ENCODE measurements at places on chromosomes 4 and X.

GRCh38 chr4:91127831-91128230 is 1000.6 kb downstream of the CCSER1 start:
- DNase-seq: no peak

GRCh38 chr4:30460818-30461217 is 259.4 kb upstream of the PCDH7 start:
- no peak for DNase-seq

DNA sequence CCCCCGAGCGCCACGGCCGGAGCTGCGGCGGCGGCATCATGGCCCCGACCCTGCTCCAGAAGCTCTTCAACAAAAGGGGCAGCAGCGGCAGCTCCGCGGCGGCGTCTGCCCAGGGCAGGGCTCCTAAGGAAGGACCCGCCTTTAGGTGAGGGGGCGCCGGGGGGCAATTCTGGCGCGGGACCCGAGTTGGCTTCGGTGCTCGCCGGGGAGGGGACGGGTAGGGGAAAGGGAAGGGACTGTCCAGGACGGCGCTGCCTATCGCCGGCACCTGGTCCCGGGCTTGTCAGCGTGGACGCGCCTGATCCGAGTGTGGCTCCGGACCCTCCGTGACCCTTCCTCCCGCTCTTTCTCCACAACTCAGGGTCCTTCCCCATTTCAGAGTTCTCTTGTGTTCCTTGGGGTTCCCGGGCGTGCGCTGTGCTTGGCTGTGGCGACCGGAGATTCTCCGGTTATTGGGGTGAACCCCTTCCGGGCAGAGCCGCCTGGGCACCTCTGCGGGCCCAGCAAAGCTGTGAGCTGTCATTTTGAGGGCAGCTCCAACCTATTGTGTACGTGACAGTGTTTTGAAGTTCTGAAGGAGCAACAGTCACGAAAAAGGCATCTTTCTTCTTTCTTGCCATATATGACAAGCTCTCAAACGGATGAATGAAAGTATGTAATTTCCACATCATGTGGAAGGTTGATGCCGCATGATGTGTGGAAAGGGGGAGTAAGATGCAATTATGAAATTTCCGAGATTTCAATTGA is 522 bp downstream of the FNIP2 start:
- DNase-seq: no peak

- no peak for DNase-seq
These were observed 29.8 kb downstream of the DYNLT3 start for GRCh38 chrX:37817579-37817978.

DNA sequence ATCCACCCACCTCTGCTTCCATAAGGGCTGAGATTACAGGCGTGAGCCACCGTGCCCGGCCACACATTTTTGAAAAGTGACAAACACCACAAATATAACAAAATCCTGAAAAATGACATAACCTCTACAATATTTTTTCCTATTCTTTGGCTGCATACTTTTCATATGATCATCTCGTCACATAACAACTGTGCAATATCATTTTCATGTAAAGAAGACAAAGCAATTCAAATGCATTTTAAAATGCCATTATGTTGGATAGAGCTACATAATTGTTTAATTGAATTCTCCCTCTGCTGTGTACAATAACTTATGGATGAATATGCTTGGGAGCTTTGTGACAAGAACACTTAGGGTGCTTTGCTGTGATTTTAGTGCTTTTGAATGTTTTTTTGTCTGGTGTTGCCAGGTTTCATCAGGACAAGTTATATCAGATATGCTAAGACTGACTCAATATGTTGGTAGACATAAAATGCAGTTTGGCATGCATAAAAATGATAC is 132.9 kb downstream of the CHIC2 start:
- DNase-seq: no peak

GRCh38 chrX:134803551-134804183 is 145.4 kb upstream of the PLAC1 start:
- DNase-seq: no peak

- no peak for DNase-seq
These were observed 4.0 kb upstream of the PDGFRA start for GRCh38 chr4:54224996-54225597.

DNA sequence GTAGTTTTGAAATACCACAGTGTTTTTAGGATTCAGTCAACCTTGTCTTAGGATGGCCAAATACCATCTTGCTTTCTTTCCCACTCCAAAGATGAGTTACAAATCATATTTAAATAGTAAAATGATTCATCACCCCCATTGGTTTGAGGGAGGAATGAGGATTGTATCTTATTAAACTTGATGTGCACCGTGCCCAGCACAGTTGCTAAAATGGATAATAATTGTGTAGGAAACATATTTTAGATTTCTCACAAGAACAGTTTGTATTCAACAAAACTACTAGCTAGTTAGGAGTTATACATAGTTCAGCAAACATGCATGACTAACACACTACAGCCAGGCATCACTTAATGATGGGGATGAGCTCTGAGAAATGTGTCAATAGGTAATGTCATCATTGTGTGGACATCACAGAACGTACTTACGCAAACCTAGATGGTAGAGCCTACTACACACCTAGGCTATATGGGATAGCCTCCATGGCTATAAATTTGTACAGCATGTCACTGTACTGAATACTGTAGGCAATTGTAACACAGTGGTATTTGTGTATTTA is 245.4 kb downstream of the FBXW7 start:
- no peak for DNase-seq

- DNase-seq: no peak
These were observed 193.8 kb downstream of the FBXO8 start for GRCh38 chr4:174089711-174090110.

DNA sequence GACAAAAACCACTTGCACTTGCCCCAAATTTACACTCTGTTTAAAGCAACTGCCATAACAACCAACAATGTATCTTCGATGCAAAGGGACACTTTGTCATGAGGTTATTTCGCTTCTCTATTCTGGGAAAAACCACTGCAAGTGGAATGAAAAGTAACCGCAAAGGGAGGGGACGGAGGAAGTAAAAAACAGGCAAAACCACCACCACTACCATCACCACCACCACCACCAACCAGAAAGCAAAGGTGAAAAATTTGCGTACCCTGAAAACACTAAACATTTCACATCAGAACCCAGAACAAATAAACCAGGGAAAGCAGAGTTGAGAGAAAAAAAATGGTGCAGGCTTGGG is 1.2 kb upstream of the N4BP2 start:
- DNase-seq: no peak

DNA sequence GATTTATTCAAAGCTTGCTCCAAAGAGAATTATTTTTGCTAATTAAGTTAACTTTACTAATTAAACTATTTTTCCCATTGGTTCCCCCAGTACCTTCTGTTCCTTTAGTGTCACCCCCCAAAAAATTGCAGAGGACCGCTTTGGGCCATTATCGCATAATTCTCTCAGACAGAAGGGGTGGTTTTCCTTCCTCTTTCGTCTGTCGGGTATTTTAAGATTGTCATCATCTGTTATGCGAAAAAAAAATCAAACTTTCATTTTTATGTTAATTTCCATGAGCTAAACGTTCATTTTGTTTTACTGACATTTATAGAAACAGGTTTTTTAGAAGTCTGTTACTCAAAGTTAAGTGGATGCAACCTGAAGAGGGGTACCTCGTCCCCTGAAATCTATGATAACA is 76.2 kb upstream of the DDX3X start:
- no peak for DNase-seq

DNA sequence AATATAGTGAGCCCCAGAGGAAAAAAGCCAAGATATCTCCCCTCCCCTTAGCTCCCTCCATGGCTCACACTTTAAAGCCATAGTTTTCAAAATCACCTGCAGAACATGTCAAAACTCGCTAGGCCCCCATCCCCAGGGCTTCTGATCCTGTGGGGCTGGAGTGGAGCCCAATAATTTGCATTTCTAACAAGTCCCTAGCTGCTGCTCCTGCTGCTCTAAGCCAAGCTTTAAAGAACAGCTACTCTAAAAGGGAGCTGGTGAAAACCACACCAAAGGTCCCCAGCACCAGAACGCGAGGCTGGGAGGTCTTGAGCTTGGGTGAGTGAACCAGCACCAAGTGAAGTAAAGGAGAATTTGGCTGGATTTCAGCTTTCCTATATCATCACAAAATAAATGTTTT is 237.1 kb downstream of the ZNF674 start:
- DNase-seq: no peak

DNA sequence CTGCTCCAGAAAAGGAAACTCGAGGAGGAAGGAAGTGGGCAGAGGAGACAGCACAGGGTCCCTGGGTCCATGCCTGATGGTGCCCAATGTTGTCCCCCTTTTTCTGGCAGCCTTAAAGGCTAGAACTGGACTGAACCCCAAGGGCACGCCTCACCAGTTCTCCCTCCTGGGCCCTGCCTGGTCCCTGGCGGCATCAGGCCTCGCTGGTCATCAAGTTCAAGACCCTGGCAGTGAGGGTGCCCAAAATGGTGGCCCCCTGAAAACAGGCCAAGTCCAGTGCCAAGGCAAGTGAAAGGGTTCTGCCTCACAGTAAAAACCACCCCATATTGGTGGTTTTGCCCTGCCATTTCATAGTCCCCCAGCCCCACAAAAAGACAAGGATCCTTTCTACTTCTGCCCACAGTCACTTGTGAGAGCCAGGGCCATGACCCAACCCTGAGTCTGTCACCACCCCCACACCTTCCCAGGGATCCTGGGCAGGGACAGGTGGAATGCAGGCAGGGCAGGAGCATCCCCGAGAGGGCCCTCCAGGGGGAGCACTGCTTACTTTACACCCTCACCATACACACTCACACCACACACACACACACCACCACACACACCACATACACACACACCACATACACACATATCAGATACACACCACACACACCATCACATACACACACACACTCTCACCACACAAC is 107.6 kb downstream of the DCTD start:
- no peak for DNase-seq

GRCh38 chr4:153255233-153255632 is 51.0 kb downstream of the TRIM2 start:
- DNase-seq: no peak

DNA sequence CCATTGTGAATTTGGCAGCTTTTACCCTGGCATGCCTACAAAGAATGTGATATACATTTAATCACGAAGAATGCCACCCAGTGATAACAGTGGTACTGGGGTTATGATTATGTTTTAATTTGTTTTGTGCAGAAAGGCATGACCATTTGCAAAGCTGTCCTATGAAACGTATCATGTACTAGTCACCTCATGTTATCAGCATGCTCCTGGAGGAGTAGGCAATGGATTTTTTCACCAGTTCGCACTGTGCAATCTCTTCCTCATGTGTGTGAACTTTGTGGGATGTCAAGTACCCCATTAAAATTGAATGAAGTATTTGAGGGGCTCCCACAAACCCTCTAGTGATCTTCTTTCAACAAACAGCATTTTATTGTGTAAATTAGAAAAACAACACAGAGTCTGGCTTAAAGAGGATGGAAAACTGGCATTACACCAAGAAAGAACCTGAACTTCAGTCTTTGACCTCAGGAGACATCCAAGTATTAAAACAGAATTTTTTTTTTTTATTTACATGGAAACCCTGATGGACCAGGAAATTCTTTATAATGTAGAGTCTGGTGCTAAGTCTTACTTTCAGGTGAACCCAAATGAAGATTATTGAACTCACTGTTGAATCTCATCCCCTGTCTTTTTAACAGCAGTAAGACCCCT is 200.6 kb upstream of the PGRMC2 start:
- DNase-seq: no peak

DNA sequence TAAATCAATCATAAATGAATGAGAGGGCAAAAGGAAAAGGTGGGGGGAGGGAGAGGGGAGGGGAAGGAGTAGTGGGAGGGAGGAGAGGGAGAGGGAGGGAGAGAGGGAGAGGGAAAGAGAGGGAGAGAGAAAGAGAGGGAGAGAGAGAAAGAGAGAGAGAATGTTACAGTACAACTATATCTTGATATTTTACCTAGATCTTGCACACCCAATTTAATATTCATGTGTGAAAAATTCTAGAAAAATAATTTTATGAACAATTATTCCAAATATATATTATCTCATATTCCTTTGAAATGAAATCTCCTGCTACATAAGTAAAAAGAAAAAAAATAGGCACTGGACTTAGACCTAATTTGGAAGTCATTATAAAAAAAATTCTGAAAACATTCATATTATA is 120.0 kb downstream of the SCLT1 start:
- no peak for DNase-seq

DNA sequence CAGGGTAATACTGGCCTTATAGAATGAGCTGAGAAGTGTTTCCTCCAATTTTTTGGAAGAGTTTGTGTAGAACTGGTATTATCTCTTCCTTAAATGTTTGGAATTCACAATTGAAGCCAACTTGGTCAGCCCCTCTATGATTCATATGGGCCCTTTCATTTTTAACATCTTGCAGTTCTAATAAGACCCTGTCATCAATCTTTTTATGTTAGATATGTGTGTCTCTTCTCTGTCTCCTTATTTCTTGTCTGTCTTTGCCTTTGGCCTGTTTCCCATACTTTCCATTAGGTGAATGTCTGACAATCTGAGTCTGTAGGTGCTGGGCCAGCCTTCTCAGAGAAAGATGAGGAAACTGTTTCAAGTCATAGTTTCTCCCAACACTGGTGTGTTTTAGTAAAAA is 88.7 kb downstream of the SLC16A2 start:
- DNase-seq: no peak

- no peak for DNase-seq
These were observed 14.6 kb downstream of the RAB9B start for GRCh38 chrX:103817502-103817901.

- DNase-seq: no peak
These were observed 140.2 kb upstream of the KLF3 start for GRCh38 chr4:38523524-38524448.

- DNase-seq: no peak
These were observed 185.6 kb upstream of the BANK1 start for GRCh38 chr4:101604976-101605375.

DNA sequence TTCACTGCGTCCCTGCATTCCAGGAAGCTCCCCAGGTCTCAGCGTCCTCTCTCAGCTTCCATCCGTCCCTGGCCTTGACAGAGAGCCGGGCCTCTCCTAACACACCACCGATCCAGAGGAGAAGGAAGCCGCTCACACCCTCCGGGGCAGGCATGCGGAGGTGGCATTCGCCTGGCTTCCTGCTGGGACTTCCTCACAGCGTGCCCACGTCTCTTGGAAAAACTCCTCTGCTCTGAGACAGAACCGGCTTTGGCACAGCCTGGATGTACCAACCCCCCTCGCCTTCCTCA is 3.2 kb downstream of the CTAG2 start:
- no peak for DNase-seq

DNA sequence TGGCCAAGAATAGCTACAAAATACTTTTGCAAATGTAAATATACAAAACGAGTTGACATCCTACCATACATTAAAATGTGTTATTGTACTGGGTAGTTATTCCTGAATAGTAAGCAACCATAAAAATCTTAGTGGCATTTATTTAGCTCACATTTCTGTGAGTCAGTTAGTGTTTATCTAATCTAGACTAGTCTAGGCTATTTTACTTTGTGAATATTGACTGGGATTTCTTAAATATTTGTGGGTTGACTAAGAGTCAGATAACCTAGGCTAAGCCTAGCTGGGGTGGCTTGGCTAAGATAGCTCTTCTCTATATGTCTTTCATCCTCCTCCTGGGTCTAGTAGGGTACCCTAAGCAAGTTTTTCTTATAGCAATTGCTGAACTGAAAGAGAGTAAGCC is 543.8 kb upstream of the DIAPH2 start:
- DNase-seq: no peak

- peak; percentile 35 for DNase-seq
These were observed 150.6 kb downstream of the ADAMTS3 start for GRCh38 chr4:72418458-72418857.

- DNase-seq: no peak
These were observed 52.6 kb downstream of the RS1 start for GRCh38 chrX:18619288-18619687.

Data from SHP77 (cell line).